Daoy (cell line): ENCODE measurements at places on chromosomes 16 and 17. TPM values are rescaled to one million over a fixed set of nuclear protein-coding genes. Genes with fewer than 3 reads are reported as not detected.

The SOX15 gene
- total RNA-seq: 0.57 TPM in 1 of 2 replicates, not detected in the other

The DGKE gene
- total RNA-seq: 0.17 and 0.24 TPM in 2 replicates

DNA sequence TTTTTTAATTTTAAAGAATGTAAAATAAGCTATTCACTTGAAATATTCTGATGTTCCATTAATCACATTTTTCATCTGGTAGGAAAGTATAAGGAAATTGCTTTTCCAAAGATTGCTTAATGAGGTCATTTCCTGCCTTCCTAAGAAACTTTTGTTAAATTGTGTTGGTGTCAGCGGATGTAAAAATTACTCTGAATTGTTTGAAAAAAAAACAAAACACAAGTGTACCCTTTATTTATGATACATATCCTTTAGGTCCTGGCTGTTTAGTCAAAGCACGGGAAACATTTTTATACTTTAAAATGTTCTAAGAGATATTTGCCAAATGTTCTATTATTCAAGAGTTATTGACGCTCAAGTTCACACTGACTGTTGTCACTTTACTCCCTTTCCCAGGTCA lies 1357.4 kb upstream of the GOT2 start:
- no peak for DNase-seq

DNA sequence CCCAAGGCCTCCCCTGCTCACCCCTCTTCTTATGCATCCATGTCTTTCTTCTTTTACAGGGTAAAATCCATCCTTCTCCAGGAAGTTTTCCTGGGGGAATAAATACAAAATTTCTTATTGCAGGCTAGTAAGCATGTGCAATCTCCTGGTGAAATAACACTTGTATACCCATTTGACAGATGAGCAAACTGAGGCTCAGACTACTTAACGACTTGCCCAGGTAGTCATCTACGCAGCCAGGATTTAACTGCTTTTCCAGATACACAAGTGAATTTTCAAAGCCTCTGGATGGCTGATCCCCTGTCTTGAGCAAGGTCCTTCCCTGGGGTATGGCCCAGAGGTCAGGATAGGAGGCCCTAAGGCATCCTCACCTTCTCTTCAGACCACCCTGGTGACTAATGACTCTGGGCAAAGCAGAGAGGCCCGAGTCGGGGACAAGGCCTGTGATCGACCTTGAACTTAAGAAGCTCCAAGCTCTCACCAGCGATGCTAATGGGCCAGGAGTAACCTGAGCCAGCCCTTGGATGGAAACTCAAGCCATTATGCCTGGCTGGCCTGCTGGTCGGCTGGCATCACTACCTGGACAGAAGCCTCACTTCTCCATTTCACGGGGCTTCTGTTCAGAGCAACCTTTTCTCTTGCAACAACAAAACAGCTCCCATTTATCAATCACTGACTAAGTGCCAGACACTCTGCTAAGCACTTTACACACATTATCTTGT lies 33.1 kb downstream of the ZNF423 start:
- DNase-seq: no peak

GRCh38 chr17:7572338-7572587 lies 7.2 kb upstream of the CD68 start:
- no peak for DNase-seq

GRCh38 chr16:10961231-10961630 lies 16.9 kb downstream of the CLEC16A start:
- peak; percentile 80 for DNase-seq

GRCh38 chr17:75487351-75488070 lies 27.8 kb downstream of the CASKIN2 start:
- DNase-seq: peak; percentile 61
